A172 (cell line): ENCODE measurements at places on chromosomes 6 and 20. TPM values are rescaled to one million over a fixed set of nuclear protein-coding genes. Genes with fewer than 3 reads are reported as not detected.

DNA sequence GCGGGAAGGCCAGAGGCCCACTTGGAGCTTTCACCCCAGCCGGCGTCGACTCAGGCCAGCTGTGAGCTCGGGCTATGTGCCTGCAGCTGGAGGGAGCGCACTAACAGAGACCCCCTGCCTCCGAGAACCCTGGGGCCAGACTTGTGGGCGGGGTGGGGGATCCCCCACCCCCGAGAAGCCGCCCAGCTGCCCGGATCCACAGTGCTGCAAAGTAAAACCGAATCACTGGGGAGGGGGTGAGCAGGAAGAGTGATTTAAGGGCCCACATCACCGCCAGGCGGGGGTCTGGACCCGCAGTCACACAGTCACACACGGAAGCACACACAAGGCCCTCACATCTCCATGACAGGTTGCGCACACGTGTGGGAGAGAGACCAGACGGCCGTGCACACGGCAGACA is 48.7 kb downstream of the KCNQ2 start:
- no peak for DNase-seq

- peak; percentile 26 for DNase-seq
Measured at GRCh38 chr20:53622247-53623133, 28.9 kb upstream of the ZNF217 start.

DACT2 gene
- not detected in 2 replicates for total RNA-seq

TRERF1 gene
- total RNA-seq: 3.4 and 3.5 TPM in 2 replicates

CYP21A2 gene
- 0.05 TPM in 1 of 2 replicates, not detected in the other for total RNA-seq

DNA sequence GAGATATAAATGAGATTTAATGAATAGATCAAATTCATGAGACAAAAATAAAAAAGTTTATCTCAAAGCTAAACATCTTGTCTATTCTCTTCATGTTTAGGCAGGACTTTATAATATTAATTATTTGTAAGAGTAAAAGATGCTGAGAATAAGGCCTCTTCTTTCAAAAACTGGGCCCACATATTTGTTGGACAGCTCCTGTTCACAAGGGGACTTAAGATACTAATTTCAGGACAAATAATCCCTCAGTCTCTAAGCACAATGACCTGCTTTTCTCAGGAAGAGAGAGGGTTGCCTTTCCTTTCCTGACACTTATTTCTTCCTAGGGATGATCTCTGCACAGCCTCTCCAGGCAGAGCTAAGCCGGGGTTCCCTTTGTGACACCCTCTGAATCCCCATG is 43.3 kb downstream of the NOX3 start:
- DNase-seq: peak; percentile 2

ME1 gene
- 23.1 and 23.3 TPM in 2 replicates for total RNA-seq

DNA sequence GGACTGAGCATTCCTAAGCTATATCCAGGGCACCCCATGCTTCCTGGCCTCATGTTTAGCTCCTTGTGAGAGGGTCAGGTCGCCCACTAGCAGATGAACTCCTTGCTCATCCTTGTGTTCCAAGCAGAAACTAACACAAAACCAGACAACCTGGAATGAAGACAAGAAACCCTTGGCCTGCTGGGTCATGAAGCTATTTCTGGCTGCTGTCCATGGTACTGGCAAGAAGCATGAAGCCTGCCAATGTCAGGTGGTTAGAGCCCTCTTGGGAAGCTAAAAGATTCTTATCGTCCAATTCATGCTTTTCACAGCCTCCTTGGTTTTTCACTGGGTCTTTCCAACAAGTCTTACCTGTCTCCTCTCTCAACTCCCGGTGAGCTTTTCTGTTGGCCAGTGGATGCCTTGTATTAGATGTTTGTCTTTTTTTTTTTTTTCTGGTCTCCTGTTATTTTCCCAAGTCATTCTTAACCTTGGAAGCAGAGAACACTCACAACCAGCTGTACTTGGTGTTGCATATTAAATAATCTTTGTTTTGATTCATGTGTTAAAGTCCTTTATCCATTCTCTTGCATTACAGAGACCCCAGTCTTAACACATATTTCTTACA is 180.3 kb downstream of the ANKRD60 start:
- DNase-seq: peak; percentile 60

- DNase-seq: peak; percentile 85
Measured at GRCh38 chr20:57361517-57361916, 10.5 kb downstream of the RAE1 start.

HFE gene
- total RNA-seq: 15.6 and 17.0 TPM in 2 replicates

- DNase-seq: no peak
Measured at GRCh38 chr6:159440911-159441703, 251.9 kb downstream of the SOD2 start.

- no peak for DNase-seq
Measured at GRCh38 chr20:22944936-22945335, 90.2 kb upstream of the SSTR4 start.

DNA sequence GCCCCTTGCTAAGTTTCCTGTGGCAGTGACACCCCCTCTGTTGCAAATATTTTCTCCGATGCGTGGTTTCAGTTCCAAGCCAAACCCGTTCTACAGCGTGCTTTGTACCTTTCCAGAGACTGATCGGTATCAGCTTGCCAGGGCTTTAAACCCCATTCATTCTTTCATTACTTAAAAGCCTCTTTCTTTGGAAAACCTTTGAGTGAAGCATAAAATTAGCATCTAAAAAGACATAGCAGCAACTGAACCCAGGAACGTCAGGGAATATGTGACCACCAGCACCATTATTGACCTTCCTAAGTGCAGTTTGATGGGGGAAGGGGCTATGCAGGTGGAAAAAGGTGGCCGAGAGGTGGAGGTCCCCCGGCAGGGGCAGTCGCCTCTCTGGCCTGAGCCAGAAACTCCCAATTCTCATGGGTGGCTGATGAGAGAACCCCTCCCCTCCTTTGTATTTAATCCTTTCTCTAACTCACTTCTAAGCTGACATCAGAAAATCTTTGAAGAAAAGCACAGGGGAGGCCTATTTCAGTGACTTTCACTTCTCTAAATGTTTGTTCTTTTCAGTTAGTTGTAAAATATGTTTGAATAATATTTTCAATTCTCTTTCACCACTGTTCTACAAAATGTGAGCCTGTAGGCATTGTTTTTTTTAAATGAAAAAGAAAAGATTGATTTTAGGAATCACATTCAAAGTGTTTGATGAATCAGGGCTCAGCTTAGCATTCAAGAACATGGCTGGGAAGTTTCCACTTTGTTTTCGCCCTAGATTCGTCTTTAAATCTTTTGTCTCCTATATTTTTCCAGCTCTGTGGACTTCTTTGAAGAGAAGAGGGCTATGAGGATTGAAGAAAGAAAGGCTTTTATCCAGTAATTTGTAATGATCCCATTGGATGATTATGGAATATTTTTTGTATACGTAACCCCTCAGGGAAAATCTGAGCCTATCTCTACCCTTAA is 89.2 kb downstream of the RSPH3 start:
- no peak for DNase-seq

GRCh38 chr6:34947561-34947960 is 58.5 kb downstream of the ANKS1A start:
- no peak for DNase-seq

DNA sequence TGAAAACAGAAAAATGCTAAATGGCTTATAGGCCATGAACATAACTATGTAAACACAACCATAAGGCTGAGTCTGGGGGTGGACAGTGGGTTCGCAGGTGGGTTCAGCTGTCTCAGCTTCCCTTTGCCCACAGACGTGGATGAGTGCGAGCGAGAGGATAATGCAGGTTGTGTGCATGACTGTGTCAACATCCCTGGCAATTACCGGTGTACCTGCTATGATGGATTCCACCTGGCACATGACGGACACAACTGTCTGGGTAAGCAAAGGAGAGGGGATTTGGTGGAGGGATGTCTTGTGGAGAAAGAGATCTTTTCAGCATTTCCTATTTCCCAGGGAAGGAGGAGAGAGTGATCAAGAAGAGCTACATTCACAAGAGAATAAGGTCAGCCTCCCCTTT is 14.7 kb downstream of the SCUBE3 start:
- no peak for DNase-seq

SLC17A9 gene
- not detected in 2 replicates for total RNA-seq

GRCh38 chr6:152355166-152355565 is 282.0 kb downstream of the SYNE1 start:
- no peak for DNase-seq

GRCh38 chr6:20279608-20280287 is 67.5 kb upstream of the MBOAT1 start:
- DNase-seq: no peak

PLCB1 gene
- total RNA-seq: 0.41 and 0.43 TPM in 2 replicates

DNA sequence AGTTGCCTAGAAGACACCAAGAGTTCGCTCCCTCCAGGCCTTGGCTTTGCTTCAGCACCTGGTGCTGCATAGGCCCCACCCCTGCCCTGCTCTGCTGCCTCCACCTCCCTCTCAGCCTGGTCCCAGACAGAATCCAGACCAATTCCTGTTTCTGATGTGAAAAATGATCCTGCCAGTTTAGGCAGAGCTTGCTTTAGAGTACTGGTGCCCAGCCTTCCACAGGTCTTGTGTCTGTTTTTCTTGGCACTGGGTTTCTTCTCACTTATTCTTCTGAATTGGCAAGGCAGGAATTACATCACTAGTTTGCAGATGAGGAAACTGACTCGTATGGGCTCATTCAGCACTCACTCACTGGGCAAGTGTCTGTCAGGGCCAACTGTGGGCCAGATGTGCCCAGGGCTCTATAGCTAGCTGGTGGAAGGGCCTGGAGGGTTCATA is 53.0 kb downstream of the HLA-A start:
- DNase-seq: peak; percentile 7

CST2 gene
- total RNA-seq: not detected in 2 replicates

DNA sequence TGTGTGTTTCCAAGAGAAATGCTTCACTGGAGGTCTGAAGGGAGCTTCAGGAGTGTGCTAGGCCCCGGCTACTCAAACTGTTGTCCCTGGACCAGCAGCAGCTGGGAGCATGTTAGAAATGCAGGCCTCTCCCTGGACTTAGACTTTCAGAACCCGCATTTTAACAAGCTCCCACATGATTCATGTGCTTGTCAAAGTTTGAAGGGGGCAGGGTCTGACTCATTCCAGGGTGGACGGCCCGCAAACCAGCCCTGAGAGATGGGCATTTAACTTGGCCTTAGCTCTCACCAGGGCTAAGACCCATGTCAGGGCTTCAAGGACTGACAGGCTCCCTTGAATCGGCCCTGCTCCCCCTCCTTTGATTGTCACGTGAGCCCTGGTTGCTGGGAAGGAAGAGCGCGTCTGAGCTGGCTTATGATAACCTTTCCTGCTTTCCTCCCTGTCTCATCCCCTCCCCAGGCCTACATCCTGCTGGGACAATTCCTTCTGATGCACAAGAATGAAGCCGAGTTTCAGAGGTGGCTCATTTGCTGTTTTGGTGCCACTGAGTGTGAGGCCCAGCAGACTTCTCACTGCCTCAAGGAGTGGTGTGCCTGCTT is 35.5 kb downstream of the BANF2 start:
- peak; percentile 89 for DNase-seq

DNA sequence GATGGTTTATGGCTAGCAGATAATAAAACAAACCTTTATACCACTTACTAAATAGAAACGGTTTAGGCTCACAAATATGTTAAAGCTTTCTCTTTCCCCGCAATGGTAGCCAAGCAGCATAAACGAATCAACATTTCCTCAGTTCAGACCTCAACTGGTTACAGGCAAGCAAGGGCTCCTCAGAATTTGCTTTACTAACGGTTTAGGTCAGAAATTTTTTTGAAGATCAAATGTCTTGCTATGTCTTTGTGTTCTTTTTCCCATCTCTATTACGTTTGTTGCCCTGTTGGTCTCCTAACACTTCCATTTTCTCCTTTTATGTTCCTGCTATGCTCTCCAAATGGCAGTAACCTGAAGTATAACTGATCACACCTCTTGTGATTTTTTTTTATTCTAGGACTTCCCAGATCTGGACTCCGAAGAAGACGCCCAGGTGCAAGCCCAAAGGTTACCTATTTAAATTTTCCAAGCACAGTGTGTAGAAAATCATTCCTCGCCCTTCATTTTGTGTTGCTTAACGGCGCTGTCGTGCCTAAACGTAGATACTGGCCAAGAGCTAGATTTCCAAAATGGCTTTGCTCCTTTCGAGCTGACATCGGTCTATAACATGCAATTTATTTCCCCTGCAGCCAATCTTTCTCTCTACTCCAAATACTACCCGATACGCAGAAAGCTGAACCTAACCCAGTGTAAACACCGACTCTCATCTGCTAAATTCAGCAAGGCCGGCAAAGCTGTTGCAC is 717 bp upstream of the ASF1A start:
- DNase-seq: peak; percentile 51

PRICKLE4 gene
- not detected in 2 replicates for total RNA-seq

TRIM40 gene
- not detected in 2 replicates for total RNA-seq

PI16 gene
- 0.74 TPM in 1 of 2 replicates, not detected in the other for total RNA-seq

HLA-DQA1 gene
- total RNA-seq: not detected in 2 replicates

TRIM10 gene
- not detected in 2 replicates for total RNA-seq

- no peak for DNase-seq
Measured at GRCh38 chr6:79684876-79685275, 53.7 kb downstream of the SH3BGRL2 start.

DNA sequence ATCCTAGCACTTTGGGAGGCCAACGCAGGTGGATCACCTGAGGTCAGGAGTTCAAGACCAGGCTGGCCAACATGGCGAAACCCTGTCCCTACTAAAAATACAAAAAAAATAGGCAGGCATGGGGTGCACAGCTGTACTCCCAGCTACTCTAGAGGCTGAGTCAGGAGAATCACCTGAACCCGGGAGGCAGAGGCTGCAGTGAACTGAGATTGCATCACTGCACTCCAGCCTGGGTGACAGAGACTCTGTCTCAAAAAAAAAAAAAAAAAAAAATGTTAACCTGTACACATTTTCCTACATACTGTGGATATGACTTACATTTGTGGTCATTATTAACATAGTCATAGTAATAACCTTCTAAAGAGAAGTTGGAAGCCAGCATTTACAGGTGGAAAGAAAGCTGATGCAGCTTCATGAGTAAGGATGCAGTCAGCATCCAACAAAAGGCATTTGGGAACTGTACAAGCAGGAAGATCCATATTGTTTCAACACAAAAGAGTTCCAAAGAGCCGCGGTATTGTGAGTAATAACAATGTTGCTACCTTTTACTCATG is 186.2 kb downstream of the GPX5 start:
- no peak for DNase-seq

LTB gene
- total RNA-seq: not detected in 2 replicates

HLA-DQB1 gene
- not detected in 2 replicates for total RNA-seq

- no peak for DNase-seq
Measured at GRCh38 chr20:8504030-8504429, 372.0 kb downstream of the PLCB1 start.

DNA sequence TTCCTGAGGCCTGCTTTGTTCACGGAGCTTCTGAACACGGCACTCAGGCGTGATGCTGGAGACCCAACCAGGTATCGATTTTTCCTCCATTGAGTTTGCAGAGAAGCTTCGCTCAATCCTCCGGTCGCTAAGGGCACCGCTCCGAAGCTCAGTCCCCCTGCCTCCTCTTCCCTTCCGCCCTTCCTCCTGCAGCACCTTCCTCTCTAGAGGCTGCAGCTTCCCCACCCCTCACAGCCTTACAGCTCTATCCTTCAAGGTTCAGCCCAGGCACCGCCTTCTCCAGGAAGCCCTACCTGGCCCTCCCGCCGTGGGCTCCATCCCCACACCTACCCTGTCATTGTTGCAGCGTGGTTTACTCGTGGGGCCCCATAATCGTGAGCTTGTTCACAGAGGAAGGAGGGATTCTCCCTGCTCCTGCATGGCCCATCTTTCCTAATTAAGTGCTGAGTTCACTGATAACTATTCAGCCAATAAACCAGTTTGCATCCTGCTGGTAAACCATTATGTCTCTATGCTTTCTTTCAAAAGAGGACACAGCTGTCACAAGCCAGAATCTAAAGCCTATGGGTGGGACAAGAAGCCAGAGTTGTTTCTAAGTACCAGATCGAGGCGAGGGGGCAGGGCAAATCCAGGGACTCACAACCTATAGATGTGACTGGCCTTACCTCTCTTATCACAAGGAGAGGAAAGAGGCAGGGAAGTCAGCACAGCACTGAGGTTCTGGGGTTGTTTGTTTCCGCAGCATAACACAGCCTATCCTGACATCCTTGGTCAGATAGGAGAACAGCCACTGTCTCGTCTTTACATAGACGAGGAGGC is 152.0 kb downstream of the GRM4 start:
- DNase-seq: no peak

OR11A1 gene
- total RNA-seq: not detected in 2 replicates
